A549 treated with dexamethasone at 1 μM for 4 hours (cell line): ENCODE measurements at places on chromosomes 3 and 15. TPM values are rescaled to one million over a fixed set of nuclear protein-coding genes. Genes with fewer than 3 reads are reported as not detected.

DTX3L gene
- total RNA-seq = 7.8 to 10.2 TPM (median 9.6 TPM) in 5 replicates

GOLGA6D gene
- total RNA-seq = not detected in 5 replicates

GABRA5 gene
- 86.0 to 118 TPM (median 107 TPM) in 5 replicates for total RNA-seq

ZIC4 gene
- total RNA-seq = not detected in 5 replicates

CAMK2N2 gene
- total RNA-seq = 0.96 to 2.0 TPM (median 1.5 TPM) in 5 replicates

IL17RD gene
- total RNA-seq = 0.62 to 1.3 TPM (median 1.2 TPM) in 5 replicates

P2RY14 gene
- total RNA-seq = not detected in 5 replicates

GCHFR gene
- 6.0 to 7.9 TPM (median 7.0 TPM) in 5 replicates for total RNA-seq

AADACL2 gene
- not detected in 5 replicates for total RNA-seq

GOLGA6A gene
- total RNA-seq = 0.02 to 0.32 TPM (median 0.19 TPM) in 5 replicates

LRTM1 gene
- not detected in 5 replicates for total RNA-seq

SPSB4 gene
- 0.10 to 0.25 TPM (median 0.16 TPM) in 5 replicates for total RNA-seq

MOBP gene
- total RNA-seq = 0.03 to 0.15 TPM (median 0.08 TPM) in 5 replicates
